ENCODE measurements at places on chromosomes 12 and 14.

DNA sequence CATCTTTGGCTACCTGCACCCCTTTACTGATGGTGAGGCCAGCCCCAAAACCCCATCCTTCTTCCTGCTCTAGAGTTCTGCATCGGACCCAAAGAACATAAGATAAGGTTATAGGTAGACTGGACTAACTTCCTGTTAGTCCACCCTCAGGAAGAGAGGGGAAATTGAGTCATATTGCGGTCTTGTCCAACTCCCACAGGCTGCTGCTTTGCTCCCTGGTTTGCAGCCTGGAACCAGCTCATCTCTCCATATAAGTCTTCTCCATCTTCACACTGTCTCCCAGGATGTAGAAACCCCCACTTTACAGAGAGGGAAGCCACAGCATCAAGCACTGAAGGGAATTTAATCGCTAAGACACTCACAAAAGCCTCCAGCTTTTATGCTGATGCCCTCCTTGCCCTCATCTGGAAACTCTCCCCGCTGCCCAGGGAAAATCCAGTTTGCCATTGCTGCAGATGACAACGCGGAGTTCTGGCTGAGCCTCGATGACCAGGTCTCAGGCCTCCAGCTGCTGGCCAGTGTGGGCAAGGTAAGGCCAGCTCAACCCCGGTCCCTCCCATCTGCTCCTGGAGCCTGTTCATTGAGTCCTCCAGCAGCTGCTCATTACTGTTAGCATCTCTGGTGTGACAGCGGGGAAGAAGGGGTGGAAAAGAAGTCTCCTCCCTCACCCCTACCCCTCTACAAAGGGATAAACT, 85.3 kb downstream of the B4GALNT3 start:
- DNase-seq = no peak

DNA sequence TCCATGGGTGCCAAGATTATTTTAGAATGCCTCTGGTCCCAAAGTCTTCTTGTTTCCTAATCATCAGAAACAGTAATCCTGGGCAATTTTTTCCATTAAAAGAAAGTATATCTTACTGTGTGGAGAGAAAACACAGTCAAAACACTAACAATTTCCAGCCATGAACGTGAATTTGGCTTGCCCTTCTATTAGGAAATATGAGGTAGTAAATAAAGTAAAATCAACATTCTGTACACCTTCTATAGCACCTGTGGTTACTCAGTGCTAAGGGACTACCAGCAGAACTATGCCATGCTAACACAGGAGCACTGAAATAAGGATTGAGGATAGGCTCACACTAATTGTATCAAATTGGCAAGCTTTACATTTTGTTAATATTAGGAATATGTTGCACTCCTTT, 60.1 kb downstream of the NTN4 start:
- no peak for DNase-seq

DNA sequence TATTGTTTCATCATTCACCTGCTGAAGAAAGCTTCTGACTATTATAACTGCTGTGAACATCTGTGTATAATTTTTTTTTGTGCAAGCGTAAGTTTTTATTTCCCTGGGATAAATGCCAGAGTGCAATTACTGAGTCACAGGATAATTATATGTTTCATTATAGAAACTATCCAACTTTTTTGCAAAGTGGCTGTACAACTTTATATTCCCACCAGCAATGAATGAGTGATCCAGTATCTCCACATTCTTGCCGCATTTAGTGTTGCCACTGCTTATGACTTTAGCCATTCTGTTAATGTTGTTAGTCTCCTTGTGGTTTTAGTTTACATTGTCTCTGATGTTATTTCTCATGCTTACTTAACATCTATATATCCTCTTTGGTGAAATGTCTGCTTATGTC, 88.1 kb upstream of the CCDC175 start:
- DNase-seq = no peak

DNA sequence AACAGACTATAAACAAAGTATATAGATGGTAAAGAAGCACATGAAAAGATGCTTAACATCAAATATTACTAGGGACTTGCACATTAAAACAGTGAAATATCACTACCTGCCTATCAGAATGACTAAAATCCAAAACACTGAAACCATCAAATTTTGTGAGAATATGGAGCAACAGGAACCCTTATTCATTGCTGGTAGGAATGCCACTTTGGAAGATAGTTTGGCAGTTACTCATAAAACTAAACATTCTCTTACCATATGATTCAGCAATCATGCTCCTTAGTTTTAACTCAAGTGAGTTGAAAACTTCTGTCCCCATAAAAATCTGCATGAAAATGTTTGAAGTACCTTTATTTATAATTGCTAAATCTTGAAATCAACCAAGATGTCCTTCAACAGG, 297.6 kb downstream of the DAD1 start:
- DNase-seq = no peak

DNA sequence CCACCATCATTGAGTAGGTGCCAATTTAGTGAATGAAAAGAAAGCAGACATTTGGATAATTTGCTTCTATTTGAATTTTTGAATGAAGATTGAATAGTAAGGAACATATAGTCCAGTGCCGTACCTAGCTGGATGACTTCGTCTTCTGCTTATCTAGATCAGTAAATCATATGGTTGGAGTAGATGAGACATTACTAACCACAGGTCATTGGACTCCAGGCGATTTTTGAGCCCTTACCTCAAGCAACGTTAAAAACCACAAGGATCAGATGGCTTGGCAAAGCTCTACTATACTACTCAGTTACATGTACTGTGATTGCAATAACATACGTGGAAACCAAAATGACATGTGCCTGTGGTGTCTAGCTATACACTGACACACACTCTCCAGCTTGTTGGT, 1.7 kb upstream of the SPATS2 start:
- DNase-seq = no peak

GRCh38 chr12:107684990-107685359, 624 bp upstream of the PWP1 start:
- peak; percentile 6 for DNase-seq

All from activated CD4-positive, alpha-beta T cell treated with anti-CD3 and anti-CD28 coated beads, Interleukin-2, amount 50 U/mL, for 4 hours (primary cell).